ENCODE measurements at places on chromosomes 13 and 19. TPM values are rescaled to one million over a fixed set of nuclear protein-coding genes. Genes with fewer than 3 reads are reported as not detected.

Gene ZNF471
- total RNA-seq, result 10.0 TPM

Gene KCNRG
- 2.5 TPM for total RNA-seq

- no peaks in the 10 kb centered on the region for H3K36me3 ChIP-seq
- no peaks in the 10 kb centered on the region for H3K4me1 ChIP-seq
- H3K27ac ChIP-seq, result no peak overlapping the region
- no peak for DNase-seq
- H3K27me3 ChIP-seq, result no peaks in the 10 kb centered on the region
Measured at GRCh38 chr13:88142653-88143052, 471.5 kb downstream of the SLITRK5 start.

GRCh38 chr19:30584090-30584489, 211.9 kb downstream of the ZNF536 start:
- no peaks in the 10 kb centered on the region for H3K4me1 ChIP-seq
- H3K36me3 ChIP-seq, result no peaks in the 10 kb centered on the region
- H3K27me3 ChIP-seq, result no peaks in the 10 kb centered on the region
- H3K27ac ChIP-seq, result no peak overlapping the region
- H3K4me3 ChIP-seq, result no peak overlapping the region
- DNase-seq, result no peak

GRCh38 chr19:2080336-2080988, 15.7 kb downstream of the MOB3A start:
- peaks cover 40% of the 10 kb centered on the region for H3K4me1 ChIP-seq
- H3K27ac ChIP-seq, result no peak overlapping the region
- H3K4me3 ChIP-seq, result no peak overlapping the region
- H3K27me3 ChIP-seq, result no peaks in the 10 kb centered on the region
- no peak for DNase-seq

GRCh38 chr13:94182185-94182761, 297.2 kb downstream of the DCT start:
- DNase-seq, result no peak
- H3K36me3 ChIP-seq, result no peaks in the 10 kb centered on the region
- H3K4me3 ChIP-seq, result no peak overlapping the region
- no peaks in the 10 kb centered on the region for H3K4me1 ChIP-seq
- H3K27me3 ChIP-seq, result no peaks in the 10 kb centered on the region

Gene MIA
- 18.5 TPM for total RNA-seq

GRCh38 chr19:37654118-37654517, 1.1 kb downstream of the ZFP30 start:
- H3K4me1 ChIP-seq, result peaks cover 23% of the 10 kb centered on the region
- no peaks in the 10 kb centered on the region for H3K27me3 ChIP-seq
- peak overlapping the region; percentile 94 for H3K27ac ChIP-seq
- DNase-seq, result no peak
- H3K36me3 ChIP-seq, result peaks cover 5% of the 10 kb centered on the region
- H3K4me3 ChIP-seq, result peak overlapping the region; percentile 83

DNA sequence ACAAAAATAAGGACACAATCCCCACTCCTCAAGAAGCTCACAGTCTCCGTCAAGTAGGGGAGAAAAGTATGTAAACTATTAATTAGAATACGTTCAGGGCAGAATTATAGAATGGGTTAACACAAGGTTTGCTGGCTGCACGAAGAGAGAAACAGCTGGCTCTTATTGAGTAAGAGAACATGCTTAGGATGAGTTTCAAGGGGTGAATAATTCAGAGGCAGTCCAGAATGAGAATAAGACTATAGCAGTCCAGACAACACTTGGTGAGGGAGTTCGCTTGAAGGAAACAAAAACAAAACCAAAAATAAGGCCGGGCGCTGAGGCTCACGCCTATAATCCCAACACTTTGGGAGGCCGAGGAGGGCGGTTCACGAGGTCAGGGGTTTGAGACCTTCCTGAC, 61.9 kb downstream of the THSD1 start:
- no peaks in the 10 kb centered on the region for H3K27me3 ChIP-seq
- no peaks in the 10 kb centered on the region for H3K4me1 ChIP-seq
- DNase-seq, result no peak
- H3K36me3 ChIP-seq, result no peaks in the 10 kb centered on the region
- no peak overlapping the region for H3K27ac ChIP-seq

DNA sequence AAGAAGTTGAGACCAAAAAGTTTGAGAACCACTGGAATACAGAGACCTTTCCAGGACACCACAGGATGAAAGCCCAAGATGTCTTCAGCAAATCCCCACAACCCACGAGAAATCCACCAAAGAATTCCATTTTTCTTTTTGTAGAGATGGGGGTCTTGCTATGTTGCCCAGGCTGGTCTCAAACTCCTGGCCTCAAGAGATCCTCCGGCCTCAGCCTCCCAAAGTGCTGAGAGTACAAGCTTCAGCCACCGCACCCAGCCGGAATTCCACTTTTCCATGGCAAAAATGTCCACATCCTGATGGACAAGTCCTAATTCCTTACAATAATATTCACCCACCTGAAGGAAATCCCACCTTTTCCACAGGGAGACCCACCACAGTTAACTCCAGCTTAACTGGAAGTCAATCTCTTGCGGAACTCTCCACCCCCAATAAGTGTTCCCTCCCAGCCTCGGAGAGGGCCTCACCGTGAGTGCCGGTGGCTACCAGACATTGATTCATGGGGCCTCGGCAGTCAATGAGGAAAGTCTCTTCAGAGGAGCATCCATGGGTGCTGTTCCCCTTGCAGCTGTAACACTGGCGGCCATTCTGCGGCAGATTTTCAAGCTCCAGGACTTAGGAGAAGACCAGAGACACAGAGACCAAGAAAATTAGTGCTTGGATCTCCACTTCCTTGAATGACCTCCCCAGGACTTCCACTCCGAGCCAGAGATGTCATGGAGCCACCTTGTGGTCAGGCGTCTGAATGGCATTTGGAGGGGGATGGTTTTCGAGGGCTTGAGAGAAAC, 12.3 kb upstream of the CADM4 start:
- no peaks in the 10 kb centered on the region for H3K27me3 ChIP-seq
- no peak overlapping the region for H3K27ac ChIP-seq
- DNase-seq, result peak; percentile 80
- peaks cover 7% of the 10 kb centered on the region for H3K4me1 ChIP-seq

- peaks cover 70% of the 10 kb centered on the region for H3K27me3 ChIP-seq
- H3K27ac ChIP-seq, result no peak overlapping the region
- no peak overlapping the region for H3K4me3 ChIP-seq
- no peaks in the 10 kb centered on the region for H3K36me3 ChIP-seq
- H3K4me1 ChIP-seq, result no peaks in the 10 kb centered on the region
Measured at GRCh38 chr13:50131920-50132903, 117.0 kb downstream of the KCNRG start.

Gene ZNF681
- total RNA-seq, result 0.68 TPM

Gene SHISA7
- total RNA-seq, result 0.36 TPM

DNA sequence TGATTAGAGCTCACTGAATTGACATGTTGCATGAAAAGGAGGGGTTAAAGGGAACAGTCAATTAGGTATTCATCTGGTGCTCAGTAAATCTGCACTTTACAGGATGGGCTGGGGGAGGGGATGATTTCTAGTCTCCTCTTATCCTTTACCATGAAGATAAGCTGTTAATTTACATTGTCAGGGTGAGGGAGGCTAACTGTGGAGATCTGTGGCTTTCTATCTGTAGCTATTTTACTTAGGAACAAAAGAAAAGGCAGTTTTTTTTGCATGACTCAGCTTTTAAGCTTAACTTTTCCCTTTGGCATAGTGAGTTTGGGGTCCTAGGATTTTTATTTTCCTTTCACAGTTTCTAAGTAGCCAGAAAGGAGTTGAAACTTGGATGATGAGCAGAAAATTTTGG, 253.3 kb downstream of the LMO7 start:
- no peaks in the 10 kb centered on the region for H3K27me3 ChIP-seq
- no peaks in the 10 kb centered on the region for H3K4me1 ChIP-seq
- H3K36me3 ChIP-seq, result no peaks in the 10 kb centered on the region

DNA sequence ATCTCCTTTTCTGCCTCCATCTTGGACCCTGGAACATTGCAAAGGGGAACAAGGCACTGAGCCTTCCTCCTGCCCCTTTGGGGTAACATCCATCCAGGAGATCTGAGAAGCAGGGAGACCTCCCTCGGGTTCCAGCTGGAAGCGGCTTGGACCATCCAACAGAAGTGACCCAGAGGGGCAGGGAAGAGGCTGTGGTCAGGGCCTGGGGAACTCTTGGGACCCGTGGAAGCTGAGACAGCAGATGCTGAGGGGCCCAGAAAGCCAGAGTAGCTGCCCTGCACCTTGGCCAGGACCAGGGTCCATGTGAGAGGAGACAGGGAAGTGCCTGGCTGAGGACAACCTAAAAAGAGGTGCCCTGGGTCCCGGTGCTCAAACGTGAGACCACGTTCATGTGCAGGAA, 21.9 kb upstream of the KCTD15 start:
- H3K4me1 ChIP-seq, result peaks cover 5% of the 10 kb centered on the region
- H3K36me3 ChIP-seq, result no peaks in the 10 kb centered on the region
- H3K27me3 ChIP-seq, result peaks cover 15% of the 10 kb centered on the region
- no peak overlapping the region for H3K27ac ChIP-seq

DNA sequence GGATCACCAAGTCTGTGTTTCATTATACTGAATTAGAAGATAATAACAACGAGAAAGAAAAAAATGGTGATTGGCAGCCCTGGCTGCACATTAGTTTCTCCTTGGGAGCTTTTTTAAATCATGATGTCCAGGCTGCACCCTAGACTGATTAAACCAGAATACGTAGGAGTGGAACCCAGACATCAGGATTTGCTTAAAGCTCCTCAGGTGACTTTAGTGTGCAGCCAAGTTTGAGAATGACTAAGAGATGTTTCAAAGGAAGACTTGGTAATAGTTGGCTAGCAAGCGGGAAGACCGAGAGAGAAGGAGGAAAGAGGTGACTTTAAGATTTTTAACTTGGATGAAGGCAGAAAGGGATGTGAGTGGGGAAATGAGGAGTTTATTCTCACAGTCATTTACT, 71.4 kb upstream of the SERP2 start:
- no peaks in the 10 kb centered on the region for H3K36me3 ChIP-seq
- peak overlapping the region; percentile 89 for H3K27ac ChIP-seq
- no peaks in the 10 kb centered on the region for H3K27me3 ChIP-seq
- peaks cover 78% of the 10 kb centered on the region for H3K4me1 ChIP-seq
- no peak overlapping the region for H3K4me3 ChIP-seq

DNA sequence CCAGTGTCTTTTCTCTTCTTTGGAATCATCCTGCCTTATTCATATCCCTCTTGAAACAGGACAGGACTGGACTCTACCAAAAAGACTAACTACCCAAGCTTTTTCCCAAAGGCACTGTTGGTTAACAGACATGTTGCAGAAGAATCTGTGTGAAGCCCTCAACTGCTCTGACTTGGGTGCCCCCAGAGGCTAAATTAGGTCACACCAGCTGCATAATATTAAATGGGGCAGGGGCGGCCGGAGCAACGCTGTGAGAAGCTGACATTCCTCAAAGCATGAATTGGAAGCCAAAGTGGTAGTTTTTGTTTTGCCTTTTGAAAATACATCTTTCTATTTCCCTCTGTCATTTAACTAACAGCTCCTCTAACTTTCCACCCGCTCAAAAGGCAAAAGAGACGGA, 185.9 kb downstream of the LHFPL6 start:
- peaks cover 25% of the 10 kb centered on the region for H3K4me1 ChIP-seq
- no peak overlapping the region for H3K27ac ChIP-seq
- no peak for DNase-seq
- H3K36me3 ChIP-seq, result no peaks in the 10 kb centered on the region

DNA sequence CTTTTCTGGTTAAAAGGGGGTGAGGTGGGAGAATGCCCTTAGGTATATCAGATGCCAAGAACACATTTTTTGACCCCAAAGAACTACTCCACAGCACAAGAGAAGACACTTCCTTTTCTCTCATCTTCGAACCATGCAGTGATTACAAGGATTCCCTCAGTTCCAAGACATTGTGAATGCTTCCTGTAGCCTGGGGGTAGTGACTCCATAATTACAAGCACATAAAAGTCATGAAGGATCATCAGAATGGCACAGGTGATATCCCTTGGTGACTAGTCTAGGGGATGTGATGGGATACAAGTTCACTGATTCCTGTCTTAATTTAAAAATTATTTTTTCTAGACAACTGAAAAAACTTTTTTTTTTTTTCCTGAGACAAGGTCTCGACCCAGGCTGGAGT, 78.0 kb downstream of the ZC3H13 start:
- no peaks in the 10 kb centered on the region for H3K4me1 ChIP-seq
- H3K4me3 ChIP-seq, result no peak overlapping the region
- no peaks in the 10 kb centered on the region for H3K36me3 ChIP-seq
- no peaks in the 10 kb centered on the region for H3K27me3 ChIP-seq

Gene YIF1B
- 22.5 TPM for total RNA-seq

Gene IGFL2
- total RNA-seq, result 0.49 TPM

DNA sequence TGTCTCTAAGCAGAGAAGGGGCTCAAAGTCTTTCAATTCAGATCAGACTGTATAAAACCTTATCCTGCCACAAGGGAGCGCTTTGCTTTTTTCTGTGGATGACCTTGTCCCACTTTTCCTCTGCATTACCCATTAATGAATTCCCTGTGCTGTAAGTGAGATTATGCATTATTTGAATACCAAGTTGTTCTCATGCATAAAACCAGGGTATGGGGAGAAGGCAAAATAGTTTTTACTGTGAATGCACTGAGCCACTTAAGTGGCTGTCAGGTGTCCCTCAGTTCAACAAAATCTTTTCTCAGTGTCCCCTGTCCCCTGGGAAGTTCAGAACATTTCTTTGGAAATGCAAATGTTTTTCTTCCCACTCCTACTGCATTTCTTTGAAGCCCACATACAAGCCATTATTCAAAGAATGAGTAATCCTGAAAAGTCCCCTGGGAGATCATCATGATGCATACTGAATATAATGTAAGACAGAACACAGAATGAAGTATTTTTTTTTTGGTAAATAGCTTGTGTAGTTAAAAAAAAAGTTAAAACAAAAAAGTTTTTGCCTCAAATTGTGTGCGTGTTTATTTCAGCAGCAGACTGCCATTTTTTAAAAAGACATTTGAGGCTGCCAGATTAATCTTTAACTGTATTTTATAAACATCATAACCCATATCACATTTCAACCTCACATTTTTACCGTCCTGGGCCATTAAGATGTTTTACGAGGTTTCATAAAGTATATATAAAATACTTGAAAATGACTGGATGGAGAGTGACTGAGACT, 506.7 kb upstream of the PCDH9 start:
- DNase-seq, result no peak
- H3K4me3 ChIP-seq, result no peak overlapping the region
- no peaks in the 10 kb centered on the region for H3K36me3 ChIP-seq
- no peaks in the 10 kb centered on the region for H3K4me1 ChIP-seq
- H3K27me3 ChIP-seq, result no peaks in the 10 kb centered on the region

DNA sequence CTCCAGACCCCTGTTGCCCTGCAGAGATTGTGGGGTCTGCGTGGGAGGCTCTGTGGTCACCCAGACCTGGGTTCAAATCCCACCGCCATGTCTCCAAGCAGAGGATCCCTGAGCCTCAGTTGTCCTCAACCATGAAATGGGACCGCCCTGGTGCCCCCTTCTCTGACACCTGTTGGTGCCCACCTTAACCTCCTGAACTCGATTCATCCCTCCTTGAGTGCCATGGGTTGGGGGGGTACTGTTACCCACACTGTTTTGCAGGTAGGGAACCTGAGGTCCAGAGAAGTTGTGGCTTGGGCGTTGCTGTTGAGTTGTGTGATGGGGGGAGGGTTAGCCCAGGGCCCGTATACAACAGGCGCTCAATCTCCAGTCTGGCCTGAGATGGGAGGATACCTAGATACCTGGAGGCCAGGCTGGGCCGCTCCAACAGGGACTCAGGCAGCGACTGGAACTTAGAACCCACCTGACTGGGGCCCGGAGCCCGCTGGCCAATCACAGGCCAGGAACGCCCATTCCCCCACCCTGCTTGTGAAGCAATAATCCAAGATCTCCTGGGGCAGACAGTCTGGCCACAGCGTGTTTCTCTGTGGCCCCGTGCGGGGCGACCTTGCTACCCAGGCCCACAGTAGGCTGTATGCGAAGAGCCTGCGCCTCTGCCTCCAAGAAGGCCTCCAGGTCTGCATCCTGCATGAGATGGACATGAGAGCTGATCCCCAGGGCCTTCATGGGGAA, 2.8 kb downstream of the ARID3A start:
- peaks cover 54% of the 10 kb centered on the region for H3K4me1 ChIP-seq
- H3K27me3 ChIP-seq, result no peaks in the 10 kb centered on the region
- peaks cover 6% of the 10 kb centered on the region for H3K36me3 ChIP-seq
- no peak overlapping the region for H3K4me3 ChIP-seq
- DNase-seq, result no peak
- peak overlapping the region; percentile 87 for H3K27ac ChIP-seq
